ENCODE measurements at places on chromosomes 2 and 18. TPM values are rescaled to one million over a fixed set of nuclear protein-coding genes. Genes with fewer than 3 reads are reported as not detected.

The CRACDL gene
- total RNA-seq: 0.80 TPM

The CFAP210 gene
- not detected for total RNA-seq

The ZFP36L2 gene
- 54.2 TPM for total RNA-seq

The VWC2L gene
- not detected for total RNA-seq

The MZT2A gene
- 332 TPM for total RNA-seq

The NXPH2 gene
- total RNA-seq: 0.27 TPM

The TSPYL6 gene
- total RNA-seq: not detected

The CFC1 gene
- total RNA-seq: not detected

The DUSP19 gene
- 1.1 TPM for total RNA-seq

The MRPL44 gene
- 32.3 TPM for total RNA-seq

The HOXD10 gene
- not detected for total RNA-seq

The SPATA3 gene
- not detected for total RNA-seq

The ZC3H15 gene
- total RNA-seq: 66.2 TPM

The GPR35 gene
- total RNA-seq: not detected

The DES gene
- total RNA-seq: not detected

The TMEM247 gene
- not detected for total RNA-seq

The HNMT gene
- total RNA-seq: 3.4 TPM

The RSAD2 gene
- total RNA-seq: not detected

The BCL11A gene
- total RNA-seq: 4.6 TPM

The MATN3 gene
- 3.7 TPM for total RNA-seq

The LONRF2 gene
- not detected for total RNA-seq

The HTR2B gene
- not detected for total RNA-seq

The CROCC2 gene
- not detected for total RNA-seq

The LYPD1 gene
- not detected for total RNA-seq

The GKN1 gene
- not detected for total RNA-seq

The GAD1 gene
- 2.1 TPM for total RNA-seq

The ADD2 gene
- 0.04 TPM for total RNA-seq

The OSR1 gene
- total RNA-seq: 8.1 TPM

The LHCGR gene
- not detected for total RNA-seq

The GDF7 gene
- not detected for total RNA-seq

The KLHL14 gene
- not detected for total RNA-seq

The DNAH6 gene
- total RNA-seq: under 0.01 TPM

The SERPINB3 gene
- total RNA-seq: 9.4 TPM

The EFR3B gene
- total RNA-seq: 0.55 TPM

The ATP6V1B1 gene
- not detected for total RNA-seq

The ERICH2 gene
- total RNA-seq: 1.4 TPM

The SLC9A2 gene
- under 0.01 TPM for total RNA-seq

The BOK gene
- total RNA-seq: 41.2 TPM

The NT5C1B gene
- not detected for total RNA-seq

The ABCG8 gene
- not detected for total RNA-seq

The GPAT2 gene
- total RNA-seq: 2.8 TPM

The CHRNG gene
- not detected for total RNA-seq

The GALNT13 gene
- not detected for total RNA-seq

All from hair follicular keratinocyte (primary cell).